CD4-positive, alpha-beta memory T cell (primary cell): ENCODE measurements at places on chromosomes 2 and 18.

DNA sequence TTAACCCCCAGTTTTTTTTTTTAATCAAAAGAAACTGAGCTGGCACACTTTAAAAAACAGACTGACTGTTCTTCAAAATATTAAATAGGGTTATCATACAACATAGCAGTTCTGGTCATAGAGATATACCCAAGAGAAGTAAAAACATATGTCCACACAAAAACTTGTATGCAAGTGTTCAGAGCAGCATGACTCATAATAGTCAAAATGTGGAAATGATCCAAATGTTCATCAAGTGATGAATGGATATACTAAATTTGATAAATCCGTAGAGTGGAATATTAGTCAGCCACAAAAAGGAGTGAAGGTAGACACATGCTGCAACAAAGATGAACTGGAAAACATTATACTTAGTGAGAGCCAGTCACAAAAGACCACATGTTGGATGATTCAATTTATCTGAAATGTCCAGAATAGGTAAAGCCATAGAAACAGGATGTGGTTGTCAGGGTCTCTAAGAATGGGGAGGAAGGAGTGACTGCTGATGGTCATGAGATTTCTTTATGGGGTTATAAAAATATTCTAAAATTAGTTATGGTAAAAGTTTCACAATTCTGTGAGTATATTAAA, 5.1 kb downstream of the SMIM21 start:
- no peak for DNase-seq

- no peak for DNase-seq
Measured at GRCh38 chr2:170928036-170928823, 823 bp upstream of the GORASP2 start.

DNA sequence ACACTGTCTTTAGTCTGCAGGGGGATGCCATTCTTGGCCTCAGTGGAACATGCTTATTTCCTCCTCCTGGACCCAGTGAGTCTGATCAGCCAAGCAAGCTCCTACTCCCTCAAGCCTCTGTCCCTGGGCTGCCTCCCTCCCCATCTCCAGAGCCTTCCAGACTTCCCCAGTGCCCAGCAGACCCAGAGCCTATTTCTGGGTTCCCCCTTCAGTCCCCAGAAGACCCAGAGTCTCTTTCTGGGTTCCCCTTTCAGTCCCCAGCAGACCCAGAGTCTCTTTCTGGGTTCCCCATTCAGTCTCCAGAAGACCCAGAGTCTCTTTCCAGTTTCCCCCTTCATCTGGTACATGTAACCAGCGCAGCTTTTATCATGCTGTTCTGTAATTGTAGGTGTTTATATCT, 17.0 kb upstream of the PKDCC start:
- no peak for DNase-seq

DNA sequence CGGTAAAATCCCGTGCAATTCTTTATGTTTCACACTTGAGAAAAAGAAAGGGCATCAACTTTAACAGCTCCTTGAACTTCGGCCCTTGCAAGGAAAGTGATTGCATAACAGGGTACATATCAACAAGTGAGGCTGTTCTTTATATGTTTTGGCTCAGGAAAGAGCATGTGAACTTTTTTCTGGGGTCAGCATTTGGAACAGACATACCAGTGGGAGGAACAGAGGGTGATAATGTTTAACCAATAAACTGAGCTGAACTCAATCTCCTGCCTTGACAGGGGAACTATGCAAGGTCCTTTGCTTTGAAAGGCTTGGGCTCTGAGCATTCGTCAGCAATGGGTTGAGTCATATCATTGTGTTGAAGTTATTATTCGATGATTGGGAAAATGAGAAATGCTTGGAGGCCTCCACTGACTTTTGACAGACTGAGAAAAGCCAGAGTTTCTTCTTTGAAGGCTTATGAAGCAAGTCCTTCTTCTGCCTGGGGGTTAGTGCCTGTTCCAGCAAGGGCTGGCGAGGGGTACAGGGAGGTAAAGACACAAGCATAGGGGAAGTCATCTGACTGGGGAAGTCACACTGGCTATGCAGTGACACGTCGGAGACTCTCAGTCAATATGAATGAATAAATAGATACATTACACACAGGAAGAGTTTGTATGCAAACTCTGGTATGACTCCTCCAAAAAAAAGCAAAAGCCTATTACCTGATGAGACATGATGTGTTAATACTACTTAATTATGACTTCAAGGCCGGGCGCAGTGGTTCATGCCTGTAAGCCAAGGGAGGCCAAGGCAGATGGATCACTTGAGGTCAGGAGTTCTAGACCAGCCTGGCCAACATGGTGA, 57.2 kb downstream of the CYB5A start:
- no peak for DNase-seq

GRCh38 chr2:145088756-145089155, 568.8 kb upstream of the ZEB2 start:
- DNase-seq, result no peak

DNA sequence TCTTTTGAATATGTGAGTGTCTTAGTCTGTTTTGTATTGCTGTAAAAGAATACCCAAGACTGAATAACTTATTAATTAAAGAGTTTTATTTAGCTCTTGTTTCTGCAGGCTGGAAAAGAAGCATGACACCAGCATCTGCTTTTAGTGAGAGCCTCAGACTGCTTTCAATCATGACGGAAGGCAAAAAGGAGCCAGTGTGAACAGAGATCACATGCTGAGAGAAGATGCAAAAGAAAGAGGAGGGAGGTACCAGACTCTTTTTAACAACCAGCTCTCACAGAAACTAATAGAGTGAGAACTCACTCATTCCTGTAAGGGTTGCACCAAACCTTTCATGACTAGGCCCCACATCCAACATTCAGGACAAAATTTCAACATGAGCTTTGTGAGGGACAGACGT, 101.6 kb upstream of the HNMT start:
- no peak for DNase-seq
